HCT116 (cell line): ENCODE measurements at places on chromosomes 16 and 17. TPM values are rescaled to one million over a fixed set of nuclear protein-coding genes. Genes with fewer than 3 reads are reported as not detected.
A peak's percentile ranks its signal among the peaks of the same experiment; 100 is the strongest.

Gene ZNF205
- 17.0 TPM for total RNA-seq

Gene NPIPA2
- total RNA-seq: 3.1 TPM

Gene C16orf46
- 1.7 TPM for total RNA-seq

Gene ZNF213
- total RNA-seq: 11.0 TPM

Gene ITGAL
- 1.4 TPM for total RNA-seq

Gene ZNF18
- total RNA-seq: 6.2 TPM

Gene KCNH4
- not detected for total RNA-seq

Gene FZD2
- 12.8 TPM for total RNA-seq

Gene C17orf107
- total RNA-seq: 1.7 TPM

Gene LCAT
- 17.6 TPM for total RNA-seq

- no peaks in the 10 kb centered on the region for H3K4me1 ChIP-seq
- no peaks in the 10 kb centered on the region for H3K36me3 ChIP-seq
- no peak overlapping the region for H3K27ac ChIP-seq
- no peak for DNase-seq
- H3K27me3 ChIP-seq: no peaks in the 10 kb centered on the region
Observed at GRCh38 chr16:85103114-85104079, 8.9 kb downstream of the CIBAR2 start.

DNA sequence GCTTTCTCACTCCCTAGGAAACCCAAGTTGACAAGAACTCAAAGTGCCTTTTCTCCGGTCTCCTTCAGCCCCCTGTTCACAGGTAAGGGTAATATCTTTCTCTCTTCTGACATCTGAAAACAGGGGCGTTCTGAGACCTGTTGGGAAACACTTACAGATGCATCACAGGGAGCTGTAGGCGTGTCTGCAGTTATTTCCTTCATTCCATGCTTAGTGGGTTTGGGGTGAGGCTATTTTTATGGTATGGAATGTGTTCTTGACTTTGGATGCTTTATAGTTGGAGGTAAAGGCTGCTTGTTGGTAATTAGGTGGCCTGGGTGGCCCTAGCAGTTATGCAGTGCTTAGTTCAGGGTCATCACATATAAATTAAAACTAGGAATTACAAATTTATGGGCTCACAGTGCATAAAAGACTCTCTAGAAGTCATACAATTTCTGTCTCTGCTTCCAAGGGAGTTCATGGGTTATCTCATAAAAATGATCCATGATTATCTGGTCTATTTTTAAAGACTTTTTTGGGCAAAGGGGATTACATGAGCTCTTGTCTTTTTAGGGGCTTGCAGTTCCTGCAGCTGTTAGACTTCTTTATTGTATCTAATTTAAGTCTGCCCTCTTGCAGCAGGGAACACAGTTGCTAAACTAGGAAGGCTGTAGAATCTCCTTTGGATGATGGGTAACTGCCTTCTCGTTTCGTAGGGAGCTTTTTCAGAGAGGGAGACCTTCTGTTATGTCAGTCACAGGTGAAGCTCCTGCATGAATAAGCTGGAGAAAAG, 10.2 kb downstream of the SOCS7 start:
- no peak for DNase-seq
- no peaks in the 10 kb centered on the region for H3K4me1 ChIP-seq
- H3K27ac ChIP-seq: no peak overlapping the region
- H3K4me3 ChIP-seq: no peak overlapping the region

DNA sequence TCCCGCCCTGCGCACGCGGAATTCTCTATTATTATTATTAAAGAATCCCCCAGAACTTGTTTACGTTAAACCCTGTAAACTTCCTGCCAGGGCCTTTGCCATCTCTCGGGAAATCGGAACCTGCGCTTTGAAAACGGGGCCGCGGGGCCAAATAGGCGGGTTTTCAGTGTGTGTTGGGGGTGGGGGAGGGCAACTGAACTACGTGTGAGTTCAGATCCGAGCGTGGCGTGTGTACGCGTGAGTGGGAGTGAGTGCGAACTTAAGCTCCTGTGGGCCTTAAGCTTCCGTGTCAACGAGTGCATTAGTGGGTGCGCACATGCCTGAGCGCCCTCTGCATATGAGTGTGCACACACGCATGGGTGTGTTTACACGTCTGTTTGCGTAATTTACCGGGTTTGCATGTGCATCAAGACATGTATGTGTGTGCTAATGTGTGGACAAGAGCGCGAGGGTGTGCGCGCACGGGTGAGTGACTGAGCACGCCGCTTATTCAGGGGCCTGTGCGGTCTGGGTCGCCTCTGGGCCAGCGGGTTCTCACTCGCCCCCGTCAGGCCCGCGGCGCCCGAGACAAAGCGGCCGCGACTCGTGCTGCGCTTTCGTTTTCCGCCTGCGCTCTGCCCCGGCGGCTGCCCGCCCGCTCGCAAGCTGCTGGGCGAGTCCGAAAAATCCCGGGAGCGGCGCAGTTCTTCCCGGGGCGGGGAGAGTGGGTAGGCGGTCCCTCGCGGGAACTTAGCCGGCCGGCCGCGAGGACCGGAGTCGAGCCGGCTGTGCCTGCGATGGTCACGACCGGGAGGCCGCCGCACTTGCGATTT, 1.2 kb upstream of the FOXF1 start:
- peak overlapping the region; percentile 56 for H3K27ac ChIP-seq
- peaks cover 8% of the 10 kb centered on the region; the same call in 1 of the 2 replicates for H3K27me3 ChIP-seq
- H3K36me3 ChIP-seq: no peaks in the 10 kb centered on the region
- H3K4me1 ChIP-seq: peaks cover 16% of the 10 kb centered on the region

DNA sequence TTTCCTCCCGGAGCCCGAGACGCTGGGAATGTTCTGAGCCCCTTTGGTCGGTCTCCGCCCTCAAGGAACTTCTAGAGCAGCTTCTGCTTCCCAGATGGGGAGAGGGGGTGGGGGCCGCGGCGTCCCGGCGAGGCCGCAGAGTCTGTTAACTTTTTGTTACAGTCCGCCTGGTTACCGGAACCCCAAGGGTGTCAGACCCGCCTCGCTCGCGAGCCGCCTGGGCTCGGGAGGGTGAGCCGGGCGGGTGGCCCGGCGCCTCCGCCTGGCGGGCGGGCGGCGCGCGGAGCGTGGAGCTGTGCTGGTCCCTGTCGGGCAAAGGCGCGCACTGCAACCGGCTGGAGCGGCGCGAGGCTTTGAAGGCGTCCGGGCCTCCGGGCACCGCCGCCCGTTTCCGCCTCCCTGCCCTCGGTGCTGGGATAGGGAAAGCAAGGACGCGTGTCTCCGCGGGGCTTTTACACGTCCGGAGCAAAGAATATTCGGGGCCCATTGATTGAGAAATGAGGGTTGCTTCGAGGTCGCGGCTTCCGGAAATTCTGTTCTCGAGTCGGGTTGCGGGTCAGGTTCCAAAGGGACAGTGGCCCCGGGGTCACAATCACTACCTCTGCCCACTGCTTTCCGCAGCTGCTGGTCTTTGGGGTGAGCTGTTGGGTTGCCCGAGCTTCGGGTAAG, 1.7 kb downstream of the HS3ST3B1 start:
- H3K4me3 ChIP-seq: peak overlapping the region; percentile 35
- peaks cover 11% of the 10 kb centered on the region; the same call in 1 of the 2 replicates for H3K4me1 ChIP-seq
- H3K36me3 ChIP-seq: no peaks in the 10 kb centered on the region
- no peak overlapping the region; the same call in 1 of the 2 replicates for H3K27ac ChIP-seq

GRCh38 chr16:25097276-25097975, 14.1 kb upstream of the LCMT1 start:
- H3K36me3 ChIP-seq: no peaks in the 10 kb centered on the region
- H3K27ac ChIP-seq: no peak overlapping the region
- no peak for DNase-seq
- no peak overlapping the region for H3K4me3 ChIP-seq
- no peaks in the 10 kb centered on the region for H3K4me1 ChIP-seq

DNA sequence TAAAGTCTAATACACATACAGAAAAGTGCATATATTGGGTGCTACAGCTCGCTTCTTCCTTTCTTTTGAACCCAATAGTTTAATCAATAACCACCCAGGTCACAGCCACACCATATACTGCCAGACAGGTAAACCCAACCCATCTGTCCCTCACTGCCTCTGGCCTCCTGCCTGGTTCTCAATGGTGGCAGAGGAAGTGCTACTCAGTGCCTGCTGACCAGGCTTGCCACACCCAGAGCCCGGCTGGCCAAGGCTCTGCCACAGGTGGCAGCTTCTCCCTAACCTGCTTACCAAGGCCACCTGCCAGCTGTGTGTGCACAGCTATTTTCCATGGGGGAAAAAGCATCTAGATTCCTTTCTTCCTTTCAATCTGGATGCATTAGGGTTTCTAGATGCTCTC, 584 bp downstream of the PMP22 start:
- DNase-seq: no peak
- no peak overlapping the region for H3K27ac ChIP-seq
- peaks cover 18% of the 10 kb centered on the region; the same call in 1 of the 2 replicates for H3K4me1 ChIP-seq
- H3K36me3 ChIP-seq: no peaks in the 10 kb centered on the region

- H3K36me3 ChIP-seq: no peaks in the 10 kb centered on the region
- no peak overlapping the region for H3K27ac ChIP-seq
- no peaks in the 10 kb centered on the region for H3K4me1 ChIP-seq
Observed at GRCh38 chr17:8948462-8948861, 17.0 kb downstream of the PIK3R5 start.

DNA sequence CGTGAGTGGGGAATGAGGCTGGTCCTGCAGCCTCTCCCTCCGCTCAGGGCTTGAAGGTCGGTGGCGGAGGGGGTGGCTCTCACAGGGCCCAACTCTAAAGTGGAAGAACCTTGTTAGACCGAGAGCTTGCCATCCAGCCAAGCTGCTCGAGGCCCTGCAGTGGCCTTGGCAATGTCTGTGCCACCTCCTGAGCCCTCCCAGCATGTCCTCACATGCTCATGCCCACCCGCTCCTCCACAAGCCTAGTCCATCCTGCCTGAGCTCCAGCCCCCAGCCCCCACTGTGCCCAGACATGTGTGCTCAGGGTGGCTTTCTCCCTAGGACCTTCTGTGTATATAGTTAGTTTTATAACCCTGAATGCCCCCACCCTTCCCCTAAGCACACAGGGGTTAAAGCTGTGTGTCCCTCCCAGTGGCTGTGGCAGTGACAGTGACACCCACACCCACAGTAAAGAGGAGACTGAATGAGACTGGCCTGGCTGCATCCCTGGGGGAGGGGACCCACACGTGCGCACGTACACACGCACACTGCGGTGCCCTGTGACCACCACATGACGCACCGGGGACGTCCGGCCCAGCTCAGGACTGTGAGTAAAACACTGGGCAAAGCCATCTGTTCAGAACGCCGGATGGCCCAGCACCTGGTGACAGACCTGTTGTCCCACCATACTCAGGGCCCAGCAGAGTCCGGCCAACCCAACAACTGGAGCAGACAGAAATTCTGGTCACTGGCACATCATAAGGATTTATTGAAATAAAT, 15.6 kb downstream of the PDK2 start:
- H3K27ac ChIP-seq: no peak overlapping the region
- no peaks in the 10 kb centered on the region for H3K27me3 ChIP-seq
- H3K4me1 ChIP-seq: no peaks in the 10 kb centered on the region

GRCh38 chr16:16005721-16006120, 56.3 kb downstream of the ABCC1 start:
- H3K4me1 ChIP-seq: peaks cover 19% of the 10 kb centered on the region
- H3K36me3 ChIP-seq: peaks cover 4% of the 10 kb centered on the region
- H3K27ac ChIP-seq: no peak overlapping the region
- no peak for DNase-seq

DNA sequence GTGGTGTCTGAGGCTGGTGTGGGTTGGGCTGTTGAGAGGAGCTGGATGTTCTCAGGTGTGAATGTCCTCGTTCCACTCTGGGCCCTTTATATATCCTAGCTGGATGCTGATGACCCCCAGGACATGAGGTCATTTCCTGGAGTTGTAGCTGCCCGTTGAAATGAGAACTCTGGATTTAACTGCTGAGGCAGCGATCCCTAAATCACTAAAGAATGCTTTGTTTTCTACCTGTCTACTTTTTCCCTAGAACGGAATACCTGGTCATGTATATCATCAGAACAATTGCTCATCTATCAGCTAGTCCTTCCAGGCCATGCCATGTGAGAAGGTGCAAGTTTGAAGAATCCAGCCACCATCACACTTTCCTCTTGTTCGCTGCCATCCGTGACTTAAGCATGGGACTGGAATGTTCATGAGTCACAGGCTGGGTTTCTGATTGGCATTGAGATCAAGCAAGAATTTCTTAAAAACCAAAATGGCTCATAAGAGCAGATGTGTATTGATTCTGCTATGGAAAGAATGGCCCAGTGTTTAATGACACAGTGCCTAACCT, at the start of gene KRTAP2-3:
Gene KRTAP2-3 (minus strand): TSS at position 63 of the 553 bp plus-strand sequence. CDS start 64 bp downstream, outside the sequence.
- H3K27me3 ChIP-seq: no peaks in the 10 kb centered on the region
- H3K36me3 ChIP-seq: peaks cover 5% of the 10 kb centered on the region; the same call in 1 of the 2 replicates
- DNase-seq: peak; percentile 86
- H3K27ac ChIP-seq: peak within 1 kb of the TSS; percentile 85
- H3K4me1 ChIP-seq: peaks cover 60% of the 10 kb centered on the region
- H3K4me3 ChIP-seq: no peak within 1 kb of the TSS

GRCh38 chr16:80285104-80285503, 255.7 kb upstream of the DYNLRB2 start:
- H3K27ac ChIP-seq: no peak overlapping the region
- H3K27me3 ChIP-seq: no peaks in the 10 kb centered on the region
- no peak for DNase-seq
- H3K36me3 ChIP-seq: no peaks in the 10 kb centered on the region

- no peaks in the 10 kb centered on the region for H3K27me3 ChIP-seq
- H3K27ac ChIP-seq: peak overlapping the region; percentile 15
- H3K4me1 ChIP-seq: peaks cover 19% of the 10 kb centered on the region
- H3K4me3 ChIP-seq: no peak overlapping the region
- no peak for DNase-seq
- H3K36me3 ChIP-seq: peaks cover 89% of the 10 kb centered on the region
Observed at GRCh38 chr17:63832455-63832854, 5.0 kb upstream of the FTSJ3 start.

DNA sequence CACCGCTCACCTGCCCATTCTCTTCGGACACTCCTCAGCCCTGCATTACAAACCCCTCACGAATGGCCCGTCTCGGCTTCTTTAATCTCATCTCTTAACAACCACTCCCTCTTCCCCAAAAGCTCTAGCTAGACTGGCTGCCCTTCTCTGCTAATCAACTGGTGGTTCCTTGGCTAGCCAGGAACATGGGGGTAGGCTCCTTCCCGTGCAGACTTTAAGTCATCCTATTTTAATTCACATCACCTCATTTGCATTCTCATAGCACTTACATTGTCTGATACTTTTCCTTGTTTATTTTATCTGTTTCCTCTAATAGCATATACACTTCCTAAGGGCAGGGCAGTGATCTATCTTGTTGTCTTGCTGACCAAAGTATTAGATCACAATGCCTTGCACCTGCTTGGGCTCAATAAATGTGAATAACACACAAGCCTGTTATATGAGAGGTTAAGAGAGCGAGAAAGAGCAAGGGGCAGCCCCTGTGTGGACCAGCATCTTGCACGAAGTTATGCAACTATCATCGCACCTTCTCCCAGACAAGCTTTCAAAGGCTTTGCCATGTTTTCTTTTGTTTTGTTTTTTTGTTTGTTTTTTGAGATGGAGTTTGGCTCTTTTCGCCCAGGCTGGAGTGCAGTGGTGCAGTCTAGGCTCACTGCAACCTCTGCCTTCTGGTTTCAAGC, 9.8 kb downstream of the TP53 start:
- DNase-seq: no peak
- H3K36me3 ChIP-seq: peaks cover 19% of the 10 kb centered on the region
- no peak overlapping the region for H3K27ac ChIP-seq
- H3K4me3 ChIP-seq: no peak overlapping the region
- no peaks in the 10 kb centered on the region for H3K4me1 ChIP-seq
- H3K27me3 ChIP-seq: no peaks in the 10 kb centered on the region
